ENCODE measurements at places on chromosomes 11 and 22.

- DNase-seq, result no peak
Measured at GRCh38 chr11:90465553-90465952, 242.7 kb upstream of the CHORDC1 start.

DNA sequence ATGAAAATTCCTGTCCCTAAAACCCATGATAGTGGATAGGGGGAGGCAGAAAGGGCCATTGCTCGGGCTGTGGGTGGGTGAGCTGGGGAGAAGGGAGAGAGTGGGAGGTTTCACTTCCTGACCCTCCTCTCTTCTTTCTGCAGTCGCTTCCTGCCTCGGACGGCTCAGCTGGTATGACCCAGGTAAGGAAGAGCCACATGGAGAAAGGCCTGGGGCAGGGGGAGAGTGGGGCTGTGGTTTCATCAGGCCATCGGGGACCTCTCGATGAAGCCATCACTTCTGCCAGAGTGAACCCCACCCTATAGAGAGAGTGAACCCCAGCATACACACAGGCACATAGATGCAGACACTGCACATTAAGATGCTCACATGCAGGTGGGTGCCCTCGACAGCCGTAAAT, 12.6 kb downstream of the CD5 start:
- no peak for DNase-seq

DNA sequence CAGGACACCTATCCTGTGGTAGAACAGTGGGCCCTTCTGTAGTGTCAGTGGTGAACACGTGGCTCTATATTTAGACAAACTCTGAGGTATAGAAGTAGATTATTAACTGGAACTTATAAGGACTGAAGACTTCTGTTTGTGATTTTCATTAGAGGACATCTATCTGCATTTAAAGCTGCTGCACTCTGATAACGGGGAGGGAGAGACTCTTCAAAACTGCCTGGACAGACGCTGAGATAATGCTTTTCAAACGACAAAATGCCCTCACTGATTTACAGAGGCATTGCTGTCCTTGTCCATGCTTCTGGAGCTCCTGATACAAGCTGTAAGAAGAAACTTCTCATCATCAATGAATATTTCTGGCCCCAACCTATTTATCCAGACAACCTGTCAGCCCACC, 425.2 kb downstream of the OPCML start:
- no peak for DNase-seq

DNA sequence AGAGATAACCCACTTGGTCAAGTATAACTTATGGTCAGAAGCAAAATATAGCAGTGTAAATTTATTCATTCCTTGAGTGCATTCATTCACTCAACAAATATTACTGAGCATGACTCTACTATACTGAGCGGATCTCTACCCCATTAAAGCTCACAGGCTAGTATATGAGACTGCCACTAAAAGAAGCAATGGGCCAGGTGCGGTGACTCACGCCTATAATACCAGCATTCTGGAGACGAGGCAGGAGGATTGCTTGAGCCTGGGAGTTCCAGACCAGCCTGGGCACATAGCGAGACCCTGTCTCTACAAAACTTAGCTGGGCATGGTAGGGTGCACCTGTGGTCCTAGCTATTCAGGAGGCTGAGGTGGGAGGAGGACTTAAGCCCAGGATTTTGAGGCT, 197.6 kb upstream of the BLID start:
- DNase-seq, result no peak

DNA sequence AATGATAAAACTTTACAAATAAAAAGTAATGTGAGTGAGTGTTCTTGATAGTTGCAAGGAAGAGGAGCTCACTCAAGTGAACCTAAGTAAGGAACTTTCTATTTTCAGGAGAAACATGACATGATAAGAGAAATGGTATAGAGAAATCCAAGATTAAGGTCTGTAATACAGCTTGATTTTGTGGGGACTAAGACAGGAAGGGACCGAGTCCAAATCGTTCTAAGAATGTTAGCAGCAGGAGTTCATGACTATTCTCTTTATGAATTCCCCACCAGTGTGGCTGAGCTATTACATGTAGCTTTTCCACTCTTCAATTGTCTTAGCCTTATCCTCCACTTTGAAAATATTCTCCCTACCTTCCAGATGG, 698.6 kb upstream of the ARHGAP42 start:
- no peak for DNase-seq

DNA sequence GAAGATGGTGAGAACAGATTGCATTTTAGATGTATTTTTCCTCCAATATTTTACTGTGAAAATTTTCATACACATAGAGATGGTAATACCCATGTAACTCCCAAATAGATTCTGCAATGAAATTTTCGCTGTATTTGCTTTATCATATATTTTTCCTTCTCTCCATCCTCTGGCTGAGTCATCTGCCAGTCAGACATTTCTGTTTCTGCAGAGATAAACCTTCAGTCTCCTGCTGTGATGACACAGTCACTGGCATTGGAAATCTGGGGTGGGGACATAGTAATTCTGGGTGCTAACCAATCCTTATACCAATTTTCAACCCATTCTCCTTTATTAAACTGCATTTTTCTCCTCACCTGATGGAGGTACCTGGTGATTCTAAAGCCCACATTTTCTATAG, 33.7 kb downstream of the SVIP start:
- DNase-seq, result peak; percentile 10

- no peak for DNase-seq
Measured at GRCh38 chr11:133693110-133693509, 152.2 kb downstream of the SPATA19 start.

DNA sequence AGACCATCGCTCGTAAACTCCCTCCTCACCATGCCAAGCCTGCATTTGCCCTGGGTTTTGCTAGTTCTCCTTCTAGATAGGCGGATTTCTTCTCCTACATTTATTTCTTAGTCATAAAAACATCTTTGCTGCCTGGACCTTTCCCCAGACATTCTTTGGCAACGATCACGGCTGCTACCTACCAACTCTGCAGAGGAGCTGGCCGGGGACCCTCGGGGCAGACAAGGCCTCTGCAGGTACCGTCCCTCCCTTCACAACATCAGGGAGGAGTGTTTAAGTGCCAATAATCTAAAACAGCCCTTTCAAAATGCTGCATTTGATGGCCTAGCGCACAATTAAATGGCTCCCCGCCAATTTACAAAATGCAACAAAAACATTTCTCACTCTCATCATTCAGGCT, 34.4 kb downstream of the BRD1 start:
- DNase-seq, result no peak

- peak; percentile 4 for DNase-seq
Measured at GRCh38 chr11:7967826-7968225, 2.6 kb upstream of the NLRP10 start.

- no peak for DNase-seq
Measured at GRCh38 chr11:112971195-112971594, 10.0 kb downstream of the NCAM1 start.

DNA sequence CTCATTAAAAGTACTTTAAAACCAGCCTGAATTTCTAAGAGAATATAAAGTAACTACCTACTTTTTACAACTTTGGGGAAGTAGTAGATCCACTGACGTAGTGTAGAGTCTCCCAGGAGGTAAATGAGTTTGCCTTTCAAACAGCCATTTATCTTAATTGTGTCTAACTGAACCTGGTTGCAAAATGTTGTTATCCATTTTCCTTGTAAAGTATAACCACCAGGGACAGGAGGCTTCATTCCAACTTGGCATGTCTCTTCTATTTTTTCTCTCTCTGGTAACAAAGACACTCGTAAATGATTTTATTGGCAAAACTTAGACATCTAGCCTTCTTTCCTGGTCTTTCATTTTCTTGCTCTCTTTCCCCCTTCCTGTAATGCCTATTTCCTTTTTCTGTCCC, 36.9 kb downstream of the NXPE1 start:
- DNase-seq, result no peak

GRCh38 chr11:66369073-66369894, 2.3 kb downstream of the SLC29A2 start:
- DNase-seq, result no peak

DNA sequence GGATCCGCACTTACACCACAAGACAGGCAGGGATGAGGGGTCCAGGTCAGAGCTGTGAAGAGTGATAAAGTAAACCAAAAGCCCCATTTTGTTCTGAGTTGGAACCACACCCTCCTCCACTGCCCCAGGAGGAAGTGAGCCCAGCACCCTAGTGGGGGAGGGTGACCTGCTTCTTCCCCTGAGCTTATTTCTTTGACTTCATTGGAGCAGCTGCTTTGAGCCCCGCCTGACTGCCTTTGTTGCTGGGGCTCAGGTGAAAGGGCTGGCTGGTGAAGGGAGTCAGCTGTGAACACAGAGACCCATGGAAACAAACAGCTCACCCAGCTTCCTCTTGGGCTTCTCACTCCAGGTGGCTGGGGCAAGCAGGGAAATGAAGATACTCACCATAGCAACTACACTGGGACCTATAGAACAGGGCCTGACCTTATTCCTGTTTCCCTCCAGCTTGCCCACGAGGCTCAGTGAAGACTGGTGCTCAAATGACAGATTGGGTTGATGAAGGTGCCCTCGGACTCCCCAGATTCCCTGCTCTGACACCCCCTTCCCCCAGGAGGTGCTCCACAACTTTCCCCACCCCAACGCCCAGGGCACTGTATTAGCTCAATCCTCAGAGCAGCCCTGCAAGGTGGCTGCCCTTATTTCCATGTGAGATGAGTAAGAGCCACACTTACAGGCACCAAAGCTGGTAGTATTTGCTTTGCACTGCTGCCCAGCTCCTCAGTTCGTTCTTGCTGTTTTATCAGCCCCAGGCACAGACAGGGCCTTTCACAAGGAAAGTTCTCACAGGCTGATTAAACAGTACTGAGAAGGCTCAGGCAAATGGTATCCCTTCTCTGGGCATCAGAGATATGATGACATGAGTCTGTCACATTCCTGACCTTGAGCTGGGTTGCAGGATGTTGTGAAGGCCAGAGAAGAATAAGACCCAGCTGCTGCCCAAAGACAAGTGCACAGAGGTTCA, 2.4 kb downstream of the UCP2 start:
- DNase-seq, result no peak

- DNase-seq, result no peak
Measured at GRCh38 chr22:27711012-27711411, 90.5 kb downstream of the MN1 start.

- DNase-seq, result no peak
Measured at GRCh38 chr11:65629579-65629978, 8.3 kb upstream of the SIPA1 start.

DNA sequence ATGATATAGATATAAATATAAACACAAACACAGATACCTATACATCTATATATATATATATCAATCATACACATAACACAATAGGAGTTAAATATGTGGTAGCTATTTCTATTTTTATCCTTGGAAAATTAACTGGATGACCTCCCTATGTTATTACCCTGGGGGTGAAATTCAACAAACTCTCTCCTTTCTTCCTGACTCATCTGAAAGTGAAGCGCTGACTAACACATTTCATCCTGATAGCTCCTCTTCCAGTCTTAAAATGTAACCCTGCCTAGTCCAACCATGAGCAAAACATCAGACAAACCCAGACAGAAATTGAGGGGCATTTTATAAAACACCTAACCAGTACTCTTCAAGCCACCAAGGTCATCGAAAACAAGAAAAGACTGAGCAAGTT, 220.6 kb upstream of the ISX start:
- DNase-seq, result peak; percentile 69

DNA sequence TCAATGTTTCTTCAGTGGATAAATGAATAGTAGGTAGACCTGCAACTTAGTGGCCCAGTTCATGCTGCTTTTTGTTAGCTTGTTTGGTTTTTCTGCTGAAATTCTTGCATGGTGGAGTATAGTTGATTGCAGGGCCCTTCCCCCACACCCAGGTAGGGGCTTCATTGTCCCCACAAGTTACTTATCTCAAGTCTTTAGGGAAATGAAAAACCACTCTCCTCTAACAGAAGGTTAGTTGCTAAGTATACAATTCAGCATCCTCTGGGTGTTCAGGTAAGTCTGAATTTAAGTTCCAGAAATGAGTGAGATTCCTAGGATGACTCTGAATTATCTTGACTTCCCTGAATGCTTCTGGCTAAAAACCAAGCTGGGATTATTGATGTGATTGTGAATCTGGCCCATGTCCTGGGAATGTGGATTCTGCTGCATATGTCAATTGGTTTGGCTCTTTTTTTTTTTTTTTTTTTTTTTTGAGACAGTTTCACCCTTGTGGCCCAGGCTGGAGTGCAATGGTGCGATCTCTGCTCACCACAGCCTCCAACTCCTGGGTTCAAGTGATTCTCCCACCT, 40.3 kb downstream of the BCL2L13 start:
- peak; percentile 48 for DNase-seq

DNA sequence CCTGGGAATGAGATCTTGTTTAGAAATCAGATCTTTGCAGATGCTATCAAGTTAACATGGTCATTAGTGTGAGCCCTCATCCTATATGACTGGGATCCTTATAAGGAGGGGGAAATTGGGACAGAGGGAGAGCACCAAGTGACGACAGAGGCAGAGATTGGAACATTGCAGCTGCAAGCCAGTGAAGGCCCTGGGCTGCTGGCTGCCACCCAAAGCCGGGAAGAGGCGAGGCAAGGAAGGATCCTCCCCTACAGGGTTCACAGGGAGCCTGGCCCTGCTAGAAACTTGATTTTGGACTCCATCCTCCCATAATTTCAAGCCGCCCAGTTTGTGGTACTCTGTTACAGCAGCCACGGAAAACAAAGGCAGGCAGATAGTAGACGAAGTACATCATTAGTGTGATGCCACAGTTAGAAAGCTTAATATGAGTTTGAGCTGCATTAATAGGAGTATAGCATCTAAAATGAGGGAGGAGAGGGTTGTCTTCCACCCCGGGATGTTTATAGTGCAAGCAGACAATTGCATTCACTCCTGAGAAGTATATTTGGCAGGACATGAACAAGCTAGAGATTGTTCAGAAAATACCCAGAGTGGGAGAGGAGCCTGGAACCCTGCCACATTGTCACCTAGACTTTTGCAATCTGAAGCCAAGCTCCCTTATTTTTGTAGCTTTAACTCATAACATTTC, 56.8 kb upstream of the CLMP start:
- peak; percentile 57 for DNase-seq

- DNase-seq, result peak; percentile 2
Measured at GRCh38 chr11:22832315-22833015, 2.9 kb upstream of the SVIP start.

DNA sequence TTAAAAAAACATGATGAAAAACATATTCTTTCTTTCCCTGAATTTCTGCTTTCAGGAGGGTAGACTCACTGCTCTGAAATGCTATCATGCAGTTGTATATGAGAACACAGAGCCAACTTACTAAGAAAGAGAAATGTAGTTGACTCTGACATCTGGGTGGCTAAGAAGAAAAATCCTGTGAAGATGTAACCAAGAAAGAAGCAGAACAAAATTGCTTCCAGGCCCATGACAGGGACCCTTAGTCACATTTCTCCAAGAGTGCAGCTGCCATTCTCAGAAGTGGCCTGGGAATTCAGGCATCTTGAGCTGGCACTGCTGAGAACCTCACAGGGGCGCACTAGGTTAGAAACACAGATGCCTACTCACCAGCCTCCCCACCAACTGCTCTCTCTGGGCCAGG, 73.6 kb downstream of the RPL27A start:
- DNase-seq, result peak; percentile 53

GRCh38 chr22:31532060-31532459, 35.7 kb downstream of the SFI1 start:
- peak; percentile 10 for DNase-seq

- no peak for DNase-seq
Measured at GRCh38 chr11:4677948-4678347, 19.7 kb downstream of the OR51E2 start.

GRCh38 chr11:15123849-15124248, 9.1 kb downstream of the INSC start:
- peak; percentile 88 for DNase-seq

- DNase-seq, result peak; percentile 56
Measured at GRCh38 chr22:40757071-40757470, 62.1 kb downstream of the SLC25A17 start.

GRCh38 chr22:48105259-48105658, 1342.8 kb downstream of the TBC1D22A start:
- no peak for DNase-seq
